NB4 (cell line): ENCODE measurements at places on chromosomes 4 and X.

- no peak for DNase-seq
Measured at GRCh38 chrX:18873189-18873791, 110.6 kb downstream of the PHKA2 start.

DNA sequence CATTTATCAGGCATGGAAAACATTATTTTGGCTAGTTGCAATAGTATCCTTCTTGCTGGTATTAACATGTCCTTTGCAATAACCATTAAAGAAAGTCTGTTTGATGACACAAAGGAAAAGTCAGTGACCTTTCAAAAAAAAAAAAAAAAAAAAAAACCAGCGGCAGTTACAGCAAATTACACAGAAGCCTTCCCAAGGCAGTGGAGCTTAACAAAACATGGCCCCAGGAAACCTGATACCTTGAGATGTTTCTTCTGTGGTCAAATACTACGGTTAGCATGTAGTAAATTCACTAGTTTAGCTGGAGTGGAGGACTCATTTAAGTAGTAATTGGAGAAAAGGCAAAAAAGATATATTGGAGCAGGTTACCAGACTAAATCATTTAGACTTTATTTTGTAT, 359.1 kb downstream of the DACH2 start:
- no peak for DNase-seq

- peak; percentile 86 for DNase-seq
Measured at GRCh38 chrX:150429594-150429993, 66.5 kb downstream of the MAMLD1 start.

GRCh38 chr4:139814323-139815015, 148.8 kb downstream of the MGST2 start:
- peak; percentile 13 for DNase-seq

- DNase-seq = no peak
Measured at GRCh38 chr4:3382251-3382650, 59.5 kb upstream of the HGFAC start.

- DNase-seq = peak; percentile 86
Measured at GRCh38 chr4:177250056-177250696, 59.5 kb upstream of the NEIL3 start.

DNA sequence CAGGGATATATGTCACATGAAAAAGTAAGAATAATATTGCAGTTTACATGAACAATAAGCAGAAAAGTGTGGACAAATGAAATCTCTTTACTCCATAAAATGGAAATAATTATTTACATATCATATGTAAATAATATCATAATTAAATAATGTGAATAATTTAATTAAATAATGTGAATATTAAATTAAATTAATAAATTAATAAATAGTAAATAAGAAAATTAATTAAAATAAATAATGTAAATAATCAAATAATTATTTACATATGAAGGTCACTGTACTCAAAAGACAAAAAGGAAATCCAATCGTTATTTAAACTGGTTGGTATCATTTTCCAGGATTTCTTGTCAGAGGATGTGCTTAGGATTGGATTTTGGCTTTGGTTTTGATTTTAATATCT, 201.1 kb upstream of the ETNPPL start:
- no peak for DNase-seq

GRCh38 chr4:172716291-172716690, 452.3 kb upstream of the GALNT7 start:
- no peak for DNase-seq

DNA sequence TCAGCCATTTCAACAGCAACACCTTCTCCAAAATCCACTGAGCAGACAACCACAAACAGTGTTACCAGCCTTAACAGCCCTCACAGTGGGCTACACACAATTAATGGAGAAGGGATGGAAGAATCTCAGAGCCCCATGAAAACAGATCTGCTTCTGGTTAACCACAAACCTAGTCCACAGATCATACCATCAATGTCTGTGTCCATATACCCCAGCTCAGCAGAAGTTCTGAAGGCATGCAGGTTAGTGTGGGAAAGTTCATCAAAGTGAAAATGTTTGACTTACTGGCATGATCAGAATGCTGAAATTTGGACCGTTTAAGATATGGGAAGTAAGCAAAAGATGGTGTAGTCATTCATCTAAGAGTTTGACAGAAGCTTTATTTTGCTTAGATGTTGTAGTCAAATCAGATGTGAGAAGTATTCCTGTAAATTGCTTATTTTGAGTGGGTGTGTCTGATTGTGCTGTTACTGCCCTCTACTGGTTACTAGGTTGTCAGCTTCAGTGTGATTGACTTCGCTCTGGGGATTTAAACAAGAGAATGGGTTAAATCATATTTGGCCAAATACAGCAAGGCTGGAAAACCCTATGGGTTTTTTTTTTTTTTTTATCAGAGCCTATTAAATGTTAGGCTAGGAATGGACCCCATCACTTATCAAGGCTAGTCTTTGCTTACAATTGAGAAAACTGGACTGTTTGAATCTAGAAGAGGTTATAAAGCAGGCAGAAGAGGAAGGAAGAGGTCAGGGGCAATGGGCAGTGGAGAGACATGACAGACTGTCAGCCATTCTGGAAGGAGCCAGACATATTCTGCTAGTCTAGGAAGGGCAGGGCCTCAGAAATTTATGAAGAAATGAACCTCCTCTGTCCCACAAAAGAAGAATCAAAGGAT, 130.3 kb downstream of the DIPK2B start:
- DNase-seq = peak; percentile 63

- no peak for DNase-seq
Measured at GRCh38 chr4:111842336-111842735, 302.9 kb upstream of the FAM241A start.

- no peak for DNase-seq
Measured at GRCh38 chrX:50115973-50116372, 84.8 kb downstream of the AKAP4 start.

- DNase-seq = peak; percentile 37
Measured at GRCh38 chrX:48278958-48279357, 23.8 kb downstream of the SSX1 start.

DNA sequence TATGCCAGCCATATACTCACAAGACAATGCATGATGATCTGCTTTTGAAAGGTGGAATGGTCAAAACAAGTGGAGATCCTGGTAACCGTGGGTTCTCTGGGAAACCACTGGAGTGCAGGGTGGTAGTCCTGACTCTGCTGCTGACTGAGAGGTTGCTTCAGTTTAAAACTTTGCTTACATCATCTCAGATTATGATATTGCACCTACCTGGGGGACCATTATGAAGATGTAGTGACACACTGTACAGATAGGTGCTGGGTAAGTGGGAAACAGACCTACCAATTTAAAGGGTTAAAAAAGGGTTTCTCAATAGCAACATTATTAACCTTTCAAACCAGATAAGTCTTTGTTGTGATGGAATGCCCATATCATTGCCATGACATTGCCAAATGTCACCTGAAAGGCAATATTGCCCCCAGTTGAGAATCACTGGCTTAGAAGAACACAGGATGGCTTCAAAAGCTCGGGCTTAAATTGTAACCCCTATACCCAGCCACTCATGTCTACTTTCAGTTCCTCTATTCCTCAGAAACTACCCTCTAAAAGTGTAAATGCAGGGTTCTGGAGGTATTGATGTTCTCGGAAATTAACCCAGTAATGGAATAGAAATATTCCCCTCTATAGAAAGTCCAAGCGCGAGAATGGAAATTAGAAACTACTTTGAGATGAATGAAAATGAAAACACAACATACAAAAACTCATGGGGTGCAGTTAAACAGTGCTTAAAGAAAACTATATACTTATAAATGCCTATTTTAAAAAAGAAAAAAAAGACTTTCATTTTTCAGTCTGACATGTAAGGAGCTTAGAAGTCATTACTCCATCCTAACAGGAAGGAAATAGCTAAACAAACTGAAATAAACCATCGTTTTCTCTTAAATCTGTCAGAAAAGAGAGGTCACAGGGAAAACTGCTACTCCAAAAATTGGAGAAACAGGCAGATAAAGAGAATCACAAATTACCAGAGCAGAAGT, 65.8 kb downstream of the ARHGEF6 start:
- peak; percentile 15 for DNase-seq

DNA sequence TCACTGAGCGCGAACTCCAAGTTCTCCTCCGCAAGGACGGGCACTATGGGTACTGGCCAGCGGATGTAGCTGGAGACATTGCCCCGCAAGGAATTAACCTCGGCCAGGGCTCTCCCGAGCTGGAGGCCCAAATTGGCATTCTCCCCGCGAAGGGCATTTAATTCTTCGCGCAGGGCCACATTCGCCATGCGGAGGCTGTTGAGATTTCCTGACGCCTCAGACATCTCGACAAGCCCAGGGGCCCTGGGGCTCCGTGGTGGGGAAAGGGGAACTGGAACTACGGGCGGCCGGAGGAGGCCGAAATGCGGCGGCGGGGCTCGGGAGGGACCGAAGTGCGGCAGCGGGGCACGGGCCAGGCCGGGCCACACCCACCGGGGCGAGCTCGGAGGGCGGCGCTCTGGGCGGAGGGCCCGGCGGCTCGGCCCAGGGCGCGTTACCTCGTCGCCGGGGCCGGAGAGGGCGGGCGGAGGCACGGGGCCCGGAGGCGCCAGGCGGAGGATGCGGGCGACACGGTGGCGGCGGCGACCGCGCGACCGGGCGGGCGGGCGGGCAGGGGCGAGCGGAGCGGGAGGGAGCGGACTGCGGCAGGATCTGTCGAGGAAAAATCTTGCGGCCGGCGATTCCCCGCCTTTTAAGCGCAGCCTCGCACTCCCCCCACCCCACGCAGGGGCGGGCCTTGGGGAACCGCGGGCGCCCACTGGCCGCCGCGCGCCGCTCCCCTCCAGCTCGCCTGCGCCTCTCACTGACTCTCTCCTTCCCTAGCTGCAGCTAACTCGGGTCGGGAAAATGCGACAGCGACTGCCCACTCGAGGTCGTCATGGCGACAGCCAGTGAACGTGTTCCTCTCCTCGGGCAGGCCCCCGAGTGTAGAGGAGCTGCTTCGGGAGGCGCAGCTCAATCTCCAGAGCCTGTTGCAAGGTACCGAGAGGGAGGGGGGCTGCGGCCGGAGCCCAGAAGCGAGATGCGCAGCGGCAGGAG, at the start of gene RTL5:
RTL5 (minus strand) TSS at position 599 of the 978 bp plus-strand sequence.
- peak; percentile 75 for DNase-seq

DNA sequence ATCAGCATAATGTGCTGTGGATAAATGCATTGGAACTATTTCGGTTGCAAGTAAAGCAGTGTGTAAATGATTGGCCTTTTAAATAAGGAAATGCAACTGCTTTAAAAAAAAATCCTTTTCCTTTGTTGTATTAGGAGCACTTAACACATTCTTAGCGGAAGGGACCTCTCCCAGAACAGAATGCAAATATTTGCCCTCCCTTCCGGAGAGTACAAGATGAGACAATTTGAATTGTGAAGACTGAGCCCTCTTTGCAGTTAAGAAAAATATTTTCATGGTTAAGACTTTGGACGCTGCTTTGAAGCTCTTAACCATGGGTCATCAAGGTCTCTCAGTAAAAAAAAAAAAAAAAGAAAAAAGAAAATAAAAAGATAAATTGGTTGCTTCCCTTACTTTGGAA, 9.5 kb upstream of the NOX1 start:
- DNase-seq = no peak

GRCh38 chrX:9357518-9358114, 107.2 kb upstream of the TBL1X start:
- no peak for DNase-seq
